ENCODE measurements at places on chromosomes 1 and 21.

DNA sequence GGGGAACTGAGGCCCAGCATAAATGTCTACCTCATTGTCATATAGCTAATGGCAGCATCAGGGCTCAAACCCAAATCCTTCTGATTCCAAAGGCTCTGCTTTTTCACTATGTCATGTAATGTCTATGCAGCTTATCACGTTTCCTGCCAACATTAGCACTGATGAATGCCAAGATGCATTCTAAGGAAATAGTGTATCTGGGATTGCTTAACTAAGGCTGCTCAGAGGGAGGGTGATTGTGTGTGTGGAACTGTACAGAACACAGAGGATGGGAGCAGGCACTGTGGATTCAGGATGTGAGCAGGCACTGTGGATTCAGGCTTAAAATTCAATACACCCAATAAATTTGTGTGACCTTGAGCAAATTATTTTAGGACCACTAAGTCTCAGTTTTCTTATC is 456.4 kb upstream of the DEPDC1 start:
- no peak for DNase-seq

- no peak for DNase-seq
Observed at GRCh38 chr1:226656601-226657277, 82.3 kb downstream of the ITPKB start.

DNA sequence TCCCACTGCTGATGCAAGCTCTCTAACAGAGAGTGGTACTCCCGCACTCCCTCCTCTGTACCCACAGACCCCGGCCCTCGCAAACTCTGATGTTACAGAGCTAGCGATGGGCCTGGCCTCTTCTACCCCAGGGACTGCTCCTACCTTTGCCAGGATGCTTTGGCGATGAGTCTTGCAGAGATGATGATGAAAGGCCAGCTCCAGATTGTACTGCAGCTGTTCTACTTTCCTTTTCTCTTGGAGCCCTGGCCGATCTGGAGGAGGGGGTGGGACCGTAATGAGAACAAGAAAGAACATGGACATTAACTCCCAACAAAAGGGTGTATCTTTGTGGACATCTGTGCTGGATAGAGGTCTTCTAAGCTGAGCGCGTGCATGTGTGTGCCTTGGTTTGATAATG is 6.0 kb upstream of the LINGO4 start:
- DNase-seq, result no peak

- DNase-seq, result no peak
Observed at GRCh38 chr1:162144853-162145252, 75.4 kb downstream of the NOS1AP start.

DNA sequence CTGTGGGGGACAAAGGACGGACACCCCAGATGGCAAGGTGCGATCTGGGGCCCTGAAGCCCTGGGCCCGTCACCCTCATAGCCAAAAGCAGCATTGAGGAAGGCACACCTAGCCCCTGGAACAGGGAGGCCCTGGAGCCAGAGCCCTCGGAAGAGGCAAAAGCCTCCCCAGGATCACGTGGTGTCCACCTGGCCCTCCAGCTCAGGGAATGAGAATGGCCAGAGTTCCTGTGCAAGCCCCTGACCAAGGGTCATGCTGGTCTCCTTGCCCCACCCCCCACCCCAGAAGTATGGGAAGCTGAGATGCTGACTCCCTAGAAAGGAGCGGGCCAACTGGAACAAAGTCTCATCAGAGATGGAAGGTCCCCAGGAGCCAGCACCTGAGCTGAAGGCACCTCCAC is 1.0 kb upstream of the PDZK1IP1 start:
- no peak for DNase-seq

- no peak for DNase-seq
Observed at GRCh38 chr1:8663090-8663802, 154.2 kb downstream of the RERE start.

DNA sequence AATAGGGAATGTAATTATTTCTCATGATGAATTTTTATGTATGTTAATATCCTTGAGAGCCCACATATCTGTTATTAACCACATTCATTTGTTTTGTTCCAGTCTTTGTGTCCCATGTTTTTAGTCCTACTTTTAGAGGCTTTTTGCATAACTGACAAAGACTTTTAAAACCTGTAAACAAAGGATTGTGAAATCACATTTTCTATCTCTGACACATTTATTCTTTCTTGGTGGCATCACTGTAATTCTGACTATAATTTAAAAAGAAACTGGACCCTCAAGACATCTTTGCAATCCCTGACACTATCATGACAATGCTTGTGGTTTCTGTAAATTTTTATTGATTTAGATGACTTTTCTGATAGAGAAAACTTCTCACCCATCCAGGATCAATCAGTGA is 313.1 kb downstream of the SIPA1L2 start:
- no peak for DNase-seq

GRCh38 chr1:165896277-165896676 is 68.9 kb downstream of the UCK2 start:
- DNase-seq, result no peak

DNA sequence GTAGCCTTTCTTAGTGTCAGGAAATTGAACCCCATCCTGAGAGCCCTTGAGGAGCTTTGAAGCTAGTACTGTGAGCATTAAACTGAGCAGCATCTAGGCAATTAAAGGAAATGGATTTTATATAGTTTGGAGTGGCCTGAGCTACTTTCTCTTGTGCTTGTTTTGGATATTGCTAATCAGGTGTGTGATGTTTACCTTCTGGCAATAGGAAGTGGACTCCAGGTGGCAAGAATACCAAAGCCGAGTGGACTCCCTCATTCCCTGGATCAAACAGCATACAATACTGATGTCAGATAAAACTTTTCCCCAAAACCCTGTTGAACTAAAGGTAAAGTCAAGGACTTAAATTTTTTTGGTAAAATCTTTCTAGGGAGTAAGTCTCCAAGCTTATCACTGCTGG is 79.4 kb downstream of the MACF1 start:
- no peak for DNase-seq

DNA sequence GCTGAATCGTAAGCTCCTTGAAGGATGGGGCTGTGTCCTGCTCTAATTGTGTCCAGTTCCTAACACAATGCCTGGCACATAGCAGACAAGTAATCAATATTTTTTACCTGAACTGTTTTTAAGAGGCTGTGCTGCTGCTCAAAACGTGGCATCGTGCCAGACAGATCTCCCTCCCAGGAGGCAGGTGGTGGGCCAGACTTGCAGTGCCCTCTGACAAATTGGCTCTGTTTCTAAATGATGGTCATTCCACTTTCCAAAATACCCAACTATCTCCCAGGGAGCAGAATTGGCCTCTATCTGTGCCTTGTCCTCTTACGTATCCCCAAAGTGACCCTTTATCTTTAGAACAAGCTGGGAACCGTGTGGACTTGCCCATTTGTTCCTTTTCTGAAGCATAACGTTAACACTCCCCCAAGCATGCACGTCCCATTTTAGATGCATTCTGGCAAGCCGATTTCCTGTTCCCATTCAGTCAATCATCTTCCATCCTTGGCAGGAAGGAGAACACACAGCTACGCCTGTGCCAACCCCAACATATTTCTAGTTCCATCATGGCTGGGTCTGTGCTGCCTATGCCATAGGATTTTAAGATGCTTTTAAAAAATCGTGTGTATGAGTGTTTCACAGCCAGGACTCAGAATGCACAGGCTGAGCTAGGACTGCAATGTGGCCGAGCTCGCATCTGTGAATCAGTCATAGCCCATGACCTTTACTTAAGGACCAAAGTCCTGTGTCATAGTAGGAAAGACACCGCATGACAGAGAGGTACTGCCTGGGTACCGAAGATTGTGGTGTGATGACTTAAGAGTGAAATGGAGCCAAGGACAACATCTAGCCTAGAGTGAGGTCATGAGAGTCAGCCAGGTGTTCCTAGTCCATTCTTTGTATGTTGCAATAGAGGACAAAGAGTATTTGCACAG is 408.6 kb downstream of the PRDM2 start:
- DNase-seq, result no peak

DNA sequence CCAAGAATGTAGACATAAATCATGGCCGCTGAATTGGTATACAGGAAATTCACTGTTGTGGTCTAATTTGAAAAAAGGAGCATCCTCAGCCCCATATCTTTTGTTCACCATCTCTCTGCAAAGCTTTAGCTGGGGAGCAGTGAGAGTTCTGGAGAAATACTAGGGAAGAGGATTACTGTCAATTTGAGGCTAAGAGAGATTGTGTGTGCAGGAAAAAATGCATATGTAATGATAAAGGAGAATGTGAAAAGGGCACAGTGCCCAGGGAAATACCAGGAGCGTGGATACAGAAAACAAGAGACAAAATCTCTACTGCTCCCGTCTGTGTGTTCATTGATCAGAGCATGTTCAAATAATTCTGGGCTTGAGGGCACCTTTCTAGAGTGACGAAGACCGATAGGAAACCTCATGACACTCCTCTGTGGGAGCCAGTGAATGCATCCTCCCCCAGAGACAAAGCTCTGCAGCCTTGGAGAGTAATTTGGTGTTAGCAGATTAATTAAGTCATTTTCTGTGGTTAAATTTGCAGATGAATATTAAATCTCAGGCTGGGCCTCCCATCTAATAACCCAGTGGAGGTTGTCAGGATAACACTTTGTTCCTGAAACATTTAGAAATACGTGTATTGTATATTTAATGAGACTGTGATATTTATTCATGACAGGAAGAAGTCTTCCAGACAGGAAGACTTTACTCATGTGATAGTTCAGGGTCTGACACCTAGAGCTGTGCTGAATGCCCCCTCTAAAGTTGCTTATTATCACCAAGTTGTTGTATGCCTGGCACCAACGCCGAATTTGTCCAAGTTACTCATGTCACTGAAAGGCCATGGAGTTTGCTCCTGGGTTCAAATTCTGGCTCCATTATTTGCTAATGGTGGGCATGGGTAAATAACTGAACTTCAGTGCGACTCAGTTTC is 287.3 kb upstream of the SGIP1 start:
- DNase-seq, result no peak

DNA sequence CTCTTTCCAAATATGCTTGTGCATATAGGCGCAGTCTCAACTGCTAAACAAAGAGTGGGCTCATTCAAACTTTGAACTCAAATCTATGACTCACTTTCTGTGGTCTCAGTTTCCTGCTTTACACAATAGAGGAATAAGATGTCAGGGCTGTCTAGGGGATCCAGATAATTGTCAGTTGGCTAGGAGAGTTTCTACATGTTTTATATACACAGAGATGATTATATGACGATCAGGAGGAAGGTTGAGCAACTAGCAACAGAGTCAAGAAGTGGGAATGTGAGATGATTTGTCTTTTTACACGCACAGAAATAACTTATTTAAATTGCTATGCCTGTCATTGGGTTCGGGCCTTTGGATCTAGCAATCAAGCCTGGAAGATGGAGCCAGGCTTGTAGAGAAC is 299.4 kb upstream of the LYPLAL1 start:
- DNase-seq, result no peak

DNA sequence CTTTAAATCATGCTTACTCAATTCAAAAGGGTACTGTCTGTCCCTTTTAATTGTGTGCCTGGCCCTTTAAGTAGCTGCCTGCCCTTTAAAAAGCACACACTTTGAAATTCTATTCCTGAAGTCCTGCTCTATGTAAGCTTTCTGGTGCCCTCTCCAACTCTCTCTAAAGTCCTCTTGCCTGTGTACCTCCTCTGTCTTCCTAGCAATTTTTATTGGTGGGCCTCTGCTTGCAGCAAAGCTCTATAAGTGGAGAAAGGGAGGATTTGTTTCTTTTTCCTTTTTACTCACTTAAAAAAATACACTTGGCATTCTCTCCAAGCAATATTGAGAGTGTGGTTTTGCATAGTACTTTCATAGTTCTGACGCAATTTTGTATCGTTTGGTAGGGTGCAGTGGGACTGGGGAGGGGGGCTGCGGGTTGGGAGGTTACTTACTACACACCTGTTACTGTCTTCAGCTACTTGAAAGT is 135.4 kb downstream of the LMO4 start:
- DNase-seq, result no peak

- no peak for DNase-seq
Observed at GRCh38 chr1:216086678-216087077, 336.6 kb downstream of the USH2A start.

DNA sequence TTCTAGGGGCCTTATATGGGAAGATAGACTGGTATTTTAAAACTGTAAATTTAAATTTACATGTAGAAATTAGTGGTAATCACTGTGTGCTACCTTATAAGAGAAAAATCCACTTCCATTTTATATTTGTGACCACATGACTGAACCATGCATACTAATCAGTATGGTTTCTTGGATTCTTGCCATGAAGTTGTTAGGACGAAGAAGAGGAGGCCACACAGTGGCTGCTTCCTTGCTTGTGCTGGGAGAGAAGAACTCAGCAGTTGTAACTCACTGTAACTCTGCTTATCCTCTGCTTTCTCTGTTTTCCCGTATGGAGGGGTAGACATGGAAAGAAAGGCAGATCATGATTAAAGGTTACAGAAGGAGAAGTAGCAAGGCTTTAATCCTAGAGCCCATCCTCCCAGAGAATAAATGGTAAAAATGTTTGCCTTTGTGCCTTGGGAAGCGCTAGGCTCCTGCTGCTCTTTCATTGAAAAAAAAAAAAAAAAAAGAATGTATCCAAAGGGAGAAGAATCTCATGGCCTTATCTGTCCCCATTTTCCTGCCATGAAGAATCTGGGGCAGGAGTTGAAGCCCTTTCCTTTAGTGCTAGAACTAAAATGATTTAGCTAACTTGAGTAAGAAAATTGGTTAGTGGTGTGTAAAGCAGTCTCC is 32.4 kb downstream of the KCTD3 start:
- no peak for DNase-seq

DNA sequence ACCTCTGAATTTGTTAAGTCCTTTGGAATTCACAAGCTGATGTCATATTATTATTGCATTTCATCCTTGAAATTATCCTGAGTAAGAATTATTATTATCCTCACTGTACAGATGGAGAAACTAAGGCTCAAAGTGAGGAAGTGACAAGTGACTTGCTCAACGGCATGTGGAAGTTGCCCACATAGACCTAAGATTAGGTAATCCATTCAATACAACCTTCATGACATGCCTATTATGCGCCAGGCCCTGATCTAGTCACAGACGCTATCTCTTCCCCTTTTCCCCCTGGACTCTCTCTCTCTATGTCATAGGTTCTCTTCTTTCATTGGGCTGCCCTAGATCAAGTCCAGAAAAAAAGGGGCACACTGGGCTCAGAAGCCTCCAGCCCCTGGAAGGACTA is 84.9 kb upstream of the KCNK2 start:
- DNase-seq, result no peak

All from D341Med (cell line).